ENCODE measurements at places on chromosomes 13 and 19. TPM values are rescaled to one million over a fixed set of nuclear protein-coding genes. Genes with fewer than 3 reads are reported as not detected.

DNA sequence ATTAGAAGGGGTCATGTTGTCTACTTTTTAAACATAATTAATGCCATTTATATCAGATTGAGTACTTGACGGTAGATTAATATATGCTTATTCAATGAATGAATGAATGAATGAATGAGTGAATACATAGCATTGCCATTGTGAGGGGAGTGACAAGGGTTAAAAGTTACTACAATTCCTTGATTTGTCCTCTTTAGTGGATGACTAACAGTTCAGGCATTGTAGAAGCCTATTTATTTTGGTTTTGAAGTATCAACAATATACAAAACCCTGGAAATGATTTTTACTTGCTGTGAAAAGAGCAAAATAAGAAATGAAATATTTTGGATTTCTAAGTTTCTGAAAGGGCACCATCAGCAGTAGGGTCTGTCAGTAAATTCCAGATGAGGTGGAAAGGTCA is 122.7 kb downstream of the CYSLTR2 start:
- H3K36me3 ChIP-seq = peaks cover 3% of the 10 kb centered on the region
- peaks cover 13% of the 10 kb centered on the region for H3K27me3 ChIP-seq
- peaks cover 17% of the 10 kb centered on the region for H3K4me1 ChIP-seq
- no peak for DNase-seq

DNA sequence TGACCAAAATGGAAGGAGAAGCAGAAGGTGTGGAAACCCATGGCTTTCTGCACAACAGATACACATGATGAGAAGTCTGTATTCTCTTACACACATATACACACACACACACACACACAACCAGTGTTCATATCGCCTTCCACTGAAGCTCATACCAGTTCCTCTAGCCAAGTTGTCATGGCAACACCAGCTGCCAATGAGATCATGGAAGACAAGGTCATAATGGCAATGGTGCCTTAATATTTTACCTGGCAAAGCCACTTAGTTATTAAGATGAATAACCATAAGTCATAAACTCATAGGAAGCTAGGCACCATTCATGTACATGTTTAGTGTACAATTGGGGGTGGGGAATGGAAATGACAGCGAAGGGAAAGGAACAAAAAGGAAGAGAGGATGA is 2.6 kb upstream of the DHRS12 start:
- H3K4me1 ChIP-seq = peaks cover 35% of the 10 kb centered on the region
- H3K4me3 ChIP-seq = no peak overlapping the region
- no peaks in the 10 kb centered on the region for H3K36me3 ChIP-seq
- no peaks in the 10 kb centered on the region for H3K27me3 ChIP-seq
- H3K27ac ChIP-seq = no peak overlapping the region
- no peak for DNase-seq

Gene IL4I1
- 25.7 TPM for total RNA-seq

- peak; percentile 12 for DNase-seq
- H3K36me3 ChIP-seq = no peaks in the 10 kb centered on the region
- no peak overlapping the region for H3K4me3 ChIP-seq
- peaks cover 1% of the 10 kb centered on the region for H3K27me3 ChIP-seq
- no peak overlapping the region for H3K27ac ChIP-seq
Observed at GRCh38 chr13:113561417-113562084, 23.0 kb upstream of the TFDP1 start.

Gene CGB2
- total RNA-seq = not detected

DNA sequence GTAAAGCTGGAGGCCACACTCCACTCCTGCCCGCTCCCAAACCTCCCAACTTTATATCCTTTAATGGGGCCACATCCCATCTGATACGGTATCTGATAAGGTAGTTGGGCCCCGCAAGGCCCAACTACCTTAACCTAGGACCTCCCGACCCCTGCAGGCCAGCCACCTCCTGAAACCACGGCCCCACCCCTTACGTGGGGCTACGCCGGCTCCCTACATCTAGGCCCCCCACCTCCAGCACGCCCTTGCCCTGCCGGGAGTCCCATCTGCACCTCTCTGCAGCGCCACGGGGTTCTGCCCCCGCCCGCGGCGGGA is 2.2 kb downstream of the IGFLR1 start:
- no peak for DNase-seq
- no peaks in the 10 kb centered on the region for H3K27me3 ChIP-seq
- peaks cover 39% of the 10 kb centered on the region for H3K36me3 ChIP-seq
- H3K27ac ChIP-seq = no peak overlapping the region

- peak overlapping the region; percentile 63 for H3K27ac ChIP-seq
- no peak overlapping the region for H3K4me3 ChIP-seq
- no peaks in the 10 kb centered on the region for H3K27me3 ChIP-seq
- H3K36me3 ChIP-seq = peaks cover 71% of the 10 kb centered on the region
- H3K4me1 ChIP-seq = peaks cover 52% of the 10 kb centered on the region
Observed at GRCh38 chr19:48877855-48878195, 5.6 kb downstream of the PPP1R15A start.

Gene PPP5C
- 84.6 TPM for total RNA-seq

DNA sequence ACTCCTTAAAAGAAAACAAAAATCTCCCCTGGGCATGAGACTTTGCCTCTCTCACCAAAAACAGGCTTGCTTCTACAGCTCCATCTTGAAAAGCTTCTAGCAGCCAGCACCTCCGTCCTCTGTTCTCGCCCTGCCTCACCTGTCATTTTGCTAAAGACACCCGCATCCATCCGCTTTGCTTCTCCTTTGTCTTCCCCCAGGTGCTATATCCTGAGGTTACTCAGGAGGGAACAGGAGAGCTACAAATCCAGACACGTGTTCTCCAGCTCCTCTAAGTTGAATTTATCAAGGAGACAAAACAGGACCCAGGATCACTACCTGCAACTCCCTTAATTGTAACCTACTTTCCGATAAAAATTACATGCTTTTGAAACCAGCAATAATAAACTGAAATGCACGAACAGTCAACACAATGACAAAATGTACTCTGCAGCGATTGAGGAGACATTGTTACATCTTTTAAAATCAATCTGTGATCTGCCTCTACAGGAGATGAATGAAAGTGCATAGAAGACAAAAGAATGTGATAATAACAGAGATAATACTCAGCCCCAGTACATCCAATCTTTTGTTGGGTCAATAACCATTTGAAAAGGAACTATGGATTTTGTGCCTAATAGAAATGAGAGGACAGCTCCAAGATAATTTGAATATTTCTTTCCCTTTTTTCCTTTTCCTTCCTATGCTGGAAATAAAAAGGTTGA is 221.2 kb downstream of the DCLK1 start:
- no peaks in the 10 kb centered on the region for H3K4me1 ChIP-seq
- H3K36me3 ChIP-seq = no peaks in the 10 kb centered on the region
- no peak overlapping the region for H3K27ac ChIP-seq
- no peaks in the 10 kb centered on the region for H3K27me3 ChIP-seq

GRCh38 chr19:11096210-11096841 is 7.1 kb downstream of the LDLR start:
- H3K27ac ChIP-seq = peak overlapping the region; percentile 92
- peaks cover 83% of the 10 kb centered on the region for H3K36me3 ChIP-seq
- H3K27me3 ChIP-seq = no peaks in the 10 kb centered on the region

DNA sequence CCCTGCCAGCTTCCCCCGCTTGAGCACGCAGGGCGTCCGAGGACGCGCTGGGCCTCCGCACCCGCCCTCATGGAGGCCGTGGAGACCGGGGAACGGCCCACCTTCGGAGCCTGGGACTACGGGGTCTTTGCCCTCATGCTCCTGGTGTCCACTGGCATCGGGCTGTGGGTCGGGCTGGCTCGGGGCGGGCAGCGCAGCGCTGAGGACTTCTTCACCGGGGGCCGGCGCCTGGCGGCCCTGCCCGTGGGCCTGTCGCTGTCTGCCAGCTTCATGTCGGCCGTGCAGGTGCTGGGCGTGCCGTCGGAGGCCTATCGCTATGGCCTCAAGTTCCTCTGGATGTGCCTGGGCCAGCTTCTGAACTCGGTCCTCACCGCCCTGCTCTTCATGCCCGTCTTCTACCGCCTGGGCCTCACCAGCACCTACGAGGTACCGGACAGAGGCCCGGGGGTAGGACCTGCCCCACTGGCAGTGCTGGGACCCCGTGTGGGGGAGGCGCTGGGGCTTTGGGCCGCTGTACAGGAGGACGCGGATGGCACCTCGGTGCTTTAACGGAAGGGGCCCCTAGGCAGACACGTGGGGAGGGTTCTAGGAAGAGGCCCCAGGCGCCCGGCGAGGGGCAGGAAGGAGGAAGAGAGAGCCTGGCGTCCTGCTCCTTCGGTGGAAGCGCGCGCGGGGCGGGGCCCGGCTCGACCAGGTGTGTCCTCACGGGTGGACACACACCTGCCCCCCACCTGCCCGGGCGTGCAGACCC is 681 bp downstream of the SLC5A5 start:
- H3K4me3 ChIP-seq = peak overlapping the region; percentile 89
- H3K27ac ChIP-seq = peak overlapping the region; percentile 62
- H3K27me3 ChIP-seq = no peaks in the 10 kb centered on the region
- peak; percentile 79 for DNase-seq
- peaks cover 3% of the 10 kb centered on the region for H3K36me3 ChIP-seq
- H3K4me1 ChIP-seq = peaks cover 27% of the 10 kb centered on the region

DNA sequence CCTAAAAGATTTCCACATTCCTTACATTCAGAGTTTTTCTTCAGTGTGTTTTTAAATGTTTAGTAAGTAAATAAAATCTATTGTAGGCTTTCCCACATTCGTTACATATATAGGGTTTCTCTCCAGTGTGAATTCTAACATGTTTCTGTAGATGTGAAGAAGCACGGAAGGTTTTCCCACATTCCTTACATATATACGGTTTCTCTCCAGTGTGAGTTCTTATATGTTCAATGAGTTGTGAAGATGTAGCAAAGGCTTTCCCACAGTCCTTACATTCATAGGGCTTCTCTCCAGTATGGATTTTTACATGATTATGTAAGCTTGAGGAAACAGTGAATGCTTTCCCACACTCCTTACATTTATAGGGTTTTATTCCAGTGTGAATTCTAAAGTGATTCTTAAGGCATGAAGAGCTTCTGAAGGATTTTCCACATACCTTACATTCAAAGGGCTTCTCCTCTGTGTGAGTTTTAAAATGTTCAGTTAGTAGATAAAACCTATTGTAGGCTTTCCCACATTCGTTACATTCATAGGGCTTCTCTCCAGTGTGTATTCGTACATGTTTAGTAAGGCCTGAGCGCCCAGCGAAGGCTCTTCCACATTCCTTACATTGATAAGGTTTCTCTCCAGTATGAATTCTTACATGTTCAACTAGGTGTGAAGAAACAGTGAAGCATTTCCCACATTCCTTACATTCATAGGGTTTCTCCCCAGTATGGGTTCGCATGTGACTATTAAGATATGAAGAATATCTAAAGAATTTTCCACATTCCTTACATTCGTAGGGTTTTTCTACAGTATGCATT is 18.2 kb downstream of the ZNF121 start:
- no peak overlapping the region for H3K27ac ChIP-seq
- H3K4me1 ChIP-seq = no peaks in the 10 kb centered on the region
- peaks cover 92% of the 10 kb centered on the region for H3K36me3 ChIP-seq
- no peaks in the 10 kb centered on the region for H3K27me3 ChIP-seq
- H3K4me3 ChIP-seq = no peak overlapping the region
- no peak for DNase-seq

- no peak for DNase-seq
- peaks cover 6% of the 10 kb centered on the region for H3K27me3 ChIP-seq
- H3K27ac ChIP-seq = no peak overlapping the region
- no peaks in the 10 kb centered on the region for H3K4me1 ChIP-seq
- H3K4me3 ChIP-seq = no peak overlapping the region
Observed at GRCh38 chr13:95494082-95494681, 58.3 kb upstream of the CLDN10 start.

- DNase-seq = no peak
- no peaks in the 10 kb centered on the region for H3K36me3 ChIP-seq
- peaks cover 20% of the 10 kb centered on the region for H3K27me3 ChIP-seq
- H3K27ac ChIP-seq = no peak overlapping the region
- H3K4me3 ChIP-seq = no peak overlapping the region
- H3K4me1 ChIP-seq = no peaks in the 10 kb centered on the region
Observed at GRCh38 chr19:35587321-35587720, 1.3 kb downstream of the PMIS2 start.

DNA sequence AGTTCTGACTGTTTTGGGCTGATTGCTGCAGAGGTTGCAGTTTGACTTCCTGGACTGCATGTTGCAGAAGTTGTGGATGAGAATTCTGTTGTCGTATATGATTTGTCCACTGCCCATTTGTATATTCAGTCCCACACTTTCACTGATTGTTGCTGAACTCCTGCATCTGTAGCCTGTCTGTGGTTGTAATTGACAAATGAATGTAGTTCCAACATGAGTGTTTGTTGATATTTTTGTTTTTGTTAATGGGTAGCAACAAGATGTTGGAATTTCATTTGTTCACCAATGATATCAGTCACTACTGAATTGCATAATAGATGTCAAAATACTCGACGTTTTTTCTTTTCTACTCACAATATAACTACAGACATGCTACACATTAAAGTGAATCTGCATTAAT is 533.9 kb downstream of the DCT start:
- H3K4me3 ChIP-seq = no peak overlapping the region
- no peaks in the 10 kb centered on the region for H3K4me1 ChIP-seq
- no peak for DNase-seq
- no peaks in the 10 kb centered on the region for H3K36me3 ChIP-seq

DNA sequence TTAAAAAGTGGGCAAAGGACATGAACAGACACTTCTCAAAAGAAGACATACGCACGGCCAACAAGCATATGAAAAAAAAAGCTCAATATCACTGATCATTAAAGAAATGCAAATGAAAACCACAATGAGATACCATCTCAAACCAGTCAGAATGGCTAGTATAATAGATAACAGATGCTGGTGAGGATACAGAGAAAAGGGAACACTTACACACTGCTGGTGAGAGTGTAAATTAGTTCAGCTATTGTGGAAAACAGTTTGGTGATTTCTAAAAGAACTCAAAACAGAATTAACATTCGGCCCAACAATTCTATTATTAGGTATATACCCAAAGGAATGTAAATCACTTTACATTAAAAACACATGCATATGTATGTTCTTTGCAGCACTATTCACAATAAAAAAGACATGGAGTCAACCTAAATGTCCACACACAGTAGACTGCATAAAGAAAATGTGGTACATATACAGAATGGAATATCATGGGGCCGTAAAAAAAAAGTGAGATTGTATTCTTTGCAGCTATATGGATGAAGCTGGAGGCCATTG is 1569.0 kb downstream of the OLFM4 start:
- H3K4me1 ChIP-seq = no peaks in the 10 kb centered on the region
- H3K27ac ChIP-seq = no peak overlapping the region
- H3K4me3 ChIP-seq = no peak overlapping the region
- no peaks in the 10 kb centered on the region for H3K36me3 ChIP-seq
- H3K27me3 ChIP-seq = no peaks in the 10 kb centered on the region
- DNase-seq = no peak

GRCh38 chr19:41617941-41618730 is 8.7 kb downstream of the CEACAM4 start:
- no peaks in the 10 kb centered on the region for H3K27me3 ChIP-seq
- DNase-seq = no peak
- no peaks in the 10 kb centered on the region for H3K4me1 ChIP-seq
- H3K4me3 ChIP-seq = no peak overlapping the region

- no peak overlapping the region for H3K27ac ChIP-seq
- no peak for DNase-seq
- no peak overlapping the region for H3K4me3 ChIP-seq
- H3K4me1 ChIP-seq = no peaks in the 10 kb centered on the region
- H3K27me3 ChIP-seq = no peaks in the 10 kb centered on the region
- H3K36me3 ChIP-seq = no peaks in the 10 kb centered on the region
Observed at GRCh38 chr13:47146991-47147811, 250.3 kb upstream of the HTR2A start.
